CD4-positive, alpha-beta T cell treated with Interferon gamma for 1 hour (primary cell): ENCODE measurements at places on chromosomes 2 and 18.

DNA sequence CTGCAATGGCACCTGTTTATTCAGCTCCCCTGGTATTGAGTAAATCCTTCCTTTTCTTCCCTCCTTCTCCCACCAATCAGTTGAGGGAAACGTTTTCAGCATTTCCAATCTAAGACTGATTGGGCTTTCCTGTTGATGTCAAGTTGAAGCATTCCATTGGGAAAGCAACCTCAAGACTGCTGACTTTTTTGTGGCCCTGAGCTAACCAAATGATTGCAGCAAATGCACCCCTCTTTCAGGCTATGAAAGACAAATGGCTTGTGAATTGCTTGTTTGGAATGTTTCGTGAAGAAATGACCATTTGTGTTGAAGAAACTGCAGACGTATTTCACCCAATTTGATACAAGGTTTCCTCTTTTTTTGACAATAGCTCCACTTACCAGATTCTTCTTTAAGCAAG, 303.5 kb downstream of the EPHA4 start:
- no peak for DNase-seq

DNA sequence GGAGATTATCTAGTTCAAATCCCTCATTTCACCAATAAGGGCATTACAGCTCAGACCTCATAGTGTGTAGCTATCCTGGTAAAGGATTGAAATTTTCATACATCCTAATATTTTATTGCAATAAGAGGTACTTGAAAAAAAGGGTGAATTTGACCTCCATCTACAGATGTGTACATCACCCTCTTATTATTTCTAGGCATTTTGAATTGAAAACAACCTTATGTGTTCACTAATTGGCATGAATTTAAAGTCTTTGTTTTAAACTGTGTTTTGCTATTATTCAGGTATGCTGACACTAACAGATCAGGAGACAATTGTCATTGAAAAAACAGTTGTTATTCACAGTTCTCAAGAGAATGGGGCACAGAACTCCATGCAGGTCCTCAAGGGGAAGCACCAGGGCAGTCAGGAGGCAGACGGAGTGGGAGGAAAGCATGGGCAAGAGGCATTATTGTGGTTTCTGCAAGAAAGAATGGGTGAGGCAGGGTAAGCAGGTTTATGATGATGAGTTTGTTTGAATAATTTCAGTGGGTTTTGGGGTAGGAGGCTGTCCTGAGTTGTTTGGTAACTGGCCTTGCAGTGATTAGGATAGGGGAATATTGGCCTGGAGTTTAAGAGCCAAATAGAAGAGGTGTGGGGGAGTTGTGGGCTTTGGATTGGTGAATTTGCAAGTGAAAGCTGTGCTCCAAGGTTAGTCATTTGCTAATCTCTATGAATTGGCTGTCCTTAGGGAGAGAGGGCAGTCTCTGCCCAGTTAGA, 194.6 kb downstream of the GPD2 start:
- no peak for DNase-seq

DNA sequence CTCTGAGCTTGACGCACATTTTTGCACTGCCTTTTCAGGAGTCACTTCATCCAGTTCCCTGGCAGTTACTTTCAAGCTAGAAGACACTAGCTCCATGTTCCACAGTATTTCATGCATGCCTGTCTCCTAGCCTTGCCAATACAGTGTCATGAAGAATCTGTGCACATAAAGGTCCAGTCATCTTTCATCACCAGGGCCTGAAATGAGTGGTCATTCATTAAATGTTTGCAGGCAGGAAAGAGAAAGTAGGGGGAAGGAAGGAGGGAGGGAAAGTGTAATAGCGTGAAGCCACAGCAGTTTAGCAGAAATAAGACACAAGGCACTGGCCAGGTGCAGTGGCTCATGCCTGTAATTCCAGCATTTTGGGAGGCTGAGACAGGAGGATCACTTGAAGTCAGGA, 92.4 kb upstream of the COPS8 start:
- DNase-seq, result no peak

GRCh38 chr2:53208815-53209214, 558.8 kb upstream of the CHAC2 start:
- no peak for DNase-seq

GRCh38 chr2:62783679-62784078, 78.2 kb downstream of the EHBP1 start:
- DNase-seq, result no peak

GRCh38 chr2:54635554-54636152, 87.8 kb upstream of the EML6 start:
- no peak for DNase-seq
